Peyer's patch (tissue), 4 donors: ENCODE measurements at places on chromosomes 13 and 19.

GRCh38 chr19:17405250-17406045 is at the start of gene BST2:
BST2 (minus strand) TSS chr19:17405630; CDS start chr19:17405575, 55 bp downstream.
- no peaks in the 10 kb centered on the region for H3K36me3 ChIP-seq
- H3K4me1 ChIP-seq, result no peaks in the 10 kb centered on the region
- peak within 1 kb of the TSS; percentile 49 for H3K4me3 ChIP-seq
- H3K27me3 ChIP-seq, result no peaks in the 10 kb centered on the region
- peak within 1 kb of the TSS; percentile 91 for H3K27ac ChIP-seq
- peak; percentile 77 for DNase-seq

GRCh38 chr19:42370626-42371175 is 19.4 kb downstream of the CNFN start:
- H3K27me3 ChIP-seq, result no peaks in the 10 kb centered on the region
- H3K36me3 ChIP-seq, result no peaks in the 10 kb centered on the region
- H3K4me3 ChIP-seq, result no peak overlapping the region
- no peaks in the 10 kb centered on the region for H3K4me1 ChIP-seq
- H3K27ac ChIP-seq, result no peak overlapping the region
- no peak for DNase-seq

- no peaks in the 10 kb centered on the region for H3K27me3 ChIP-seq
- H3K27ac ChIP-seq, result peak overlapping the region; percentile 81
- no peaks in the 10 kb centered on the region for H3K36me3 ChIP-seq
- peaks cover 5% of the 10 kb centered on the region for H3K4me1 ChIP-seq
- peak overlapping the region; percentile 75 for H3K4me3 ChIP-seq
- no peak for DNase-seq
These were observed 575 bp downstream of the CARM1 start for GRCh38 chr19:10871711-10872545.

DNA sequence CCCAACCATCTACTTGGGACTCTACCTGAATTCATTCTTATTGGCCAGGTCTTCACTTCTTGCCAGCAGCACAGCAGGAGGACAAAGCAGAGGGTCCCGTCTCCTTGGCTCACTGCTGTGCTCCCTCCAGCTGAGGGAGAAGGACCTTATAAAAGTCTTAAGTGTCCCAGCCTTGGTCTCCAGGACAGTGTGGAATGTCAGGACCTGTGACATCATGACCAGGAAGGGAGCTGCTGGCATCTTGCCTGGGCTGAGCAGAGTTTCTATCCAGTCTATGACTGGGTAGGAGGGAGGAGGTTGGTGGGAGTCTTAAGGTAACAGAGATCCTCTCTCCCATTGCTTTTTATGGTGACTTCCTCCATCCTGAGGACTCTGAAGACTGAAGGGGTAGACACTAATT is 56.6 kb upstream of the ANKRD10 start:
- no peaks in the 10 kb centered on the region for H3K4me1 ChIP-seq
- DNase-seq, result no peak
- H3K27me3 ChIP-seq, result no peaks in the 10 kb centered on the region
- H3K4me3 ChIP-seq, result no peak overlapping the region

GRCh38 chr13:33158816-33159215 is 126.7 kb downstream of the STARD13 start:
- no peak for DNase-seq
- H3K4me1 ChIP-seq, result no peaks in the 10 kb centered on the region
- H3K27me3 ChIP-seq, result no peaks in the 10 kb centered on the region
- no peak overlapping the region for H3K4me3 ChIP-seq

DNA sequence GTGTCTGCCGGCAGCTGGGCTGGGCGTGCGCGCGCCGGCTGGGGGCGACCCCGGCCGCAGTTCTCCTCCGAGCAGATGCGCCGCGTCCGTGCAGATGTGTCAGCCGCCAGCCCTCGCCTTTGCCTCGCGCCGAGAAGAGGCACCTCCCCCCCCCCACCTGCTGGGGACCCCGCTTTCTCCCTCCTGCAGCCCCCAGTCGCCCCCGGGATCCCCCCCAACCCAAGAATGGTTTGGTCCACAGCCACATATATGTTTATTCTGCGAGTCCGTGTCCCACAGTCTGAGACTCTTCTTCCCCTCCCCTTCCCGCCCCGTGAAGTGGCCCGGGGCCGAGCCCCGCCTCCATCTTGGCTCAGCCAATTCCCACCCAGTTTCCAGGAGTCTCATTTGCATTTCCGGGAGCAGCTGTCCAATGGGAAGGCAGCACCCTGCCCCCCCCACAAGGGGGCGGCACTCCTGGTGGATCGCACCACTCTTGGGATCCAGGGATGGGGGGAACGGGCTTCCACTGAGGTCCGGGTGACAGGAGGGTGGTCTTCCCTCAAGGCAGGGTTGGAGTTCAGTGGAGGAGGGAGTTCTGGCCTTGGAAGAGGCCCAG is 8.6 kb downstream of the ISOC2 start:
- H3K4me1 ChIP-seq, result no peaks in the 10 kb centered on the region
- H3K27me3 ChIP-seq, result peaks cover 26% of the 10 kb centered on the region
- no peak overlapping the region for H3K27ac ChIP-seq
- peak overlapping the region; percentile 22 for H3K4me3 ChIP-seq
- peak; percentile 67 for DNase-seq
- H3K36me3 ChIP-seq, result peaks cover 17% of the 10 kb centered on the region

GRCh38 chr13:97308735-97309429 is 86.7 kb downstream of the MBNL2 start:
- no peaks in the 10 kb centered on the region for H3K36me3 ChIP-seq
- no peaks in the 10 kb centered on the region for H3K4me1 ChIP-seq
- H3K27me3 ChIP-seq, result no peaks in the 10 kb centered on the region
- DNase-seq, result no peak
- no peak overlapping the region for H3K27ac ChIP-seq
- H3K4me3 ChIP-seq, result no peak overlapping the region

GRCh38 chr19:12872941-12873890 is 8.0 kb downstream of the DNASE2 start:
- H3K27ac ChIP-seq, result no peak overlapping the region
- no peak for DNase-seq
- H3K4me1 ChIP-seq, result no peaks in the 10 kb centered on the region
- H3K4me3 ChIP-seq, result peak overlapping the region; percentile 35
- H3K36me3 ChIP-seq, result no peaks in the 10 kb centered on the region

DNA sequence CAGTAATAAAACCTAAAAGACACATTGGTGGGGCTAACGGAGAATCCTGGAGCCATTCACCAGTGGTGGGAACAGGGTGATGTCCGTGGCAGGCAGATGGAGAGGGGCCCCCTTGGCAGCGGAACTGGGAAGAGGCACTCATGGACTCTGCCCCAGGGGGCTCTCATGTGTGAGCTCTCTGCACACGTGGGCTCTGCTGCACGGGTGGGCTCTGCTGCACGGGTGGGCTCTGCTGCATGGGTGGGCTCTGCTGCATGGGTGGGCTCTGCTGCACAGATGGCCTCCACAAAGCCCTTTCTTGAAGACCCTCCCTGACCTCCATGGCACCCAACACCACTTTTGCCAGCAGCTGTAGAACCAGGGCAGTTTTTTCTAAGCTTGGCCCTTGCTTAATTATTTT is 52.3 kb downstream of the PARP4 start:
- DNase-seq, result no peak
- H3K4me3 ChIP-seq, result no peak overlapping the region
- H3K27ac ChIP-seq, result no peak overlapping the region

GRCh38 chr13:110056640-110057039 is 250.3 kb downstream of the COL4A1 start:
- no peak overlapping the region for H3K27ac ChIP-seq
- H3K4me1 ChIP-seq, result no peaks in the 10 kb centered on the region
- no peaks in the 10 kb centered on the region for H3K36me3 ChIP-seq
- H3K27me3 ChIP-seq, result no peaks in the 10 kb centered on the region
- no peak overlapping the region for H3K4me3 ChIP-seq

DNA sequence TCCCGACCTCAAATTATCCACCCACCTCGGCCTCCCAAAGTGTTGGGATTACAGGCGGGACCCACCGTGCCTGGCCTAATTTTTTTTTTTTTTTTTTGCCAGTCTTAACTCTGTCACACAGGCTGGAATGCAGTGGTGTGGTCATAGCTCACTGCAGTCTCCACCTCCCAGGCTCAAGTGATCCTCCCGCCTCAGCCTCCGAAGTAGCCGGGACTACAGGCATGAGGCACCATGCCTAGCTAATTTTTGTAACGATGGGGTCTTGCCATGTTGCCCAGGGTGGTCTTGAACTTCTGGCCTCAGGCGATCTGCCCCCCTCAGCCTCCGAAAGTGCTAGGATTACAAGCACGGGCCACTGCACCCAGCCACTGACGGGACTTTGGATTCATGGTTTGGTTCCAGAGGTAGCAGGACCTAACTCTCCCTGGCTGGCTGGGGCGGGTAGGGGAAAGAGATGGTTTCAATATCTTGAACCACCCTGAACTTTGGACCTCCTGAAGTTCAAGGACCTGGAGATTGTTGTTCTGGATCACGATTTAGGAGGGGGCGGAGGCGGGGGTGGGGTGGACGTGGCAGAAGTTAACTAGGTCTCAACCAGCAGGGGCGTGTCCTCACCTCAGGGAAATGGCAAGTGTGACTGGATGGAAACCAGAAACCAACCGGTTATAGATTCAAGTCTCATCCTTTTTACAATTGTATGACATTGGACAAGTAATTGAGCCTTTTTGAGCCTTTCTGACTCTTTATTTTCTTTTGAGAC is 40.8 kb downstream of the IER2 start:
- DNase-seq, result no peak
- peak overlapping the region; percentile 27 for H3K4me3 ChIP-seq
- H3K27ac ChIP-seq, result peak overlapping the region; percentile 92
- H3K36me3 ChIP-seq, result no peaks in the 10 kb centered on the region

GRCh38 chr19:48340995-48341394 is 15.6 kb downstream of the EMP3 start:
- no peak overlapping the region for H3K4me3 ChIP-seq
- no peak overlapping the region for H3K27ac ChIP-seq
- H3K27me3 ChIP-seq, result no peaks in the 10 kb centered on the region

DNA sequence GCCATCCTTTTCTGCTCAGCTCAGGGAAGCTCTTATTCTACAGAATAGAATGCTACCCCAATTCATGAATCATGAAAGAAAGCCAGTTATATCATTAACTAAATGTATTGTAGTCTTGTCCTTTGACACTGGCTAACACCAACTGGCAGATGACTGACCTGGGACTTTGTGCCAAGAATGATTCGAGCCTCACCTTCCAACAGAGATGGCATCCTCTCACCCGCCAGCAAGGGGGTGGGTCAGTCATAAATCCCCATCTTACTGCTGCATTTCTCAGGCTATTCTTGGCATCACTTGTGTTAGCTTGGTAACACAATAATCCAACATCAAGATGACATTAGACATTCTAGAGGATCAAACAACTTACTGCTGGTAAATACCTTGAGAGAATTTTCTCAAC is 1239.8 kb upstream of the MIR17HG start:
- H3K36me3 ChIP-seq, result no peaks in the 10 kb centered on the region
- H3K27ac ChIP-seq, result no peak overlapping the region
- H3K27me3 ChIP-seq, result no peaks in the 10 kb centered on the region
- H3K4me1 ChIP-seq, result no peaks in the 10 kb centered on the region
- DNase-seq, result no peak
